ENCODE measurements at places on chromosomes 5 and 9. TPM values are rescaled to one million over a fixed set of nuclear protein-coding genes. Genes with fewer than 3 reads are reported as not detected.

- H3K27me3 ChIP-seq: no peaks in the 10 kb centered on the region
- H3K4me1 ChIP-seq: no peaks in the 10 kb centered on the region
- no peak overlapping the region for H3K4me3 ChIP-seq
- peaks cover 3% of the 10 kb centered on the region for H3K36me3 ChIP-seq
Observed at GRCh38 chr5:10498350-10498749, 56.7 kb downstream of the ROPN1L start.

GRCh38 chr5:155947394-155948062, 379.4 kb upstream of the SGCD start:
- no peak for DNase-seq
- H3K27ac ChIP-seq: no peak overlapping the region
- peaks cover 3% of the 10 kb centered on the region for H3K27me3 ChIP-seq
- no peaks in the 10 kb centered on the region for H3K36me3 ChIP-seq
- no peaks in the 10 kb centered on the region for H3K4me1 ChIP-seq

DNA sequence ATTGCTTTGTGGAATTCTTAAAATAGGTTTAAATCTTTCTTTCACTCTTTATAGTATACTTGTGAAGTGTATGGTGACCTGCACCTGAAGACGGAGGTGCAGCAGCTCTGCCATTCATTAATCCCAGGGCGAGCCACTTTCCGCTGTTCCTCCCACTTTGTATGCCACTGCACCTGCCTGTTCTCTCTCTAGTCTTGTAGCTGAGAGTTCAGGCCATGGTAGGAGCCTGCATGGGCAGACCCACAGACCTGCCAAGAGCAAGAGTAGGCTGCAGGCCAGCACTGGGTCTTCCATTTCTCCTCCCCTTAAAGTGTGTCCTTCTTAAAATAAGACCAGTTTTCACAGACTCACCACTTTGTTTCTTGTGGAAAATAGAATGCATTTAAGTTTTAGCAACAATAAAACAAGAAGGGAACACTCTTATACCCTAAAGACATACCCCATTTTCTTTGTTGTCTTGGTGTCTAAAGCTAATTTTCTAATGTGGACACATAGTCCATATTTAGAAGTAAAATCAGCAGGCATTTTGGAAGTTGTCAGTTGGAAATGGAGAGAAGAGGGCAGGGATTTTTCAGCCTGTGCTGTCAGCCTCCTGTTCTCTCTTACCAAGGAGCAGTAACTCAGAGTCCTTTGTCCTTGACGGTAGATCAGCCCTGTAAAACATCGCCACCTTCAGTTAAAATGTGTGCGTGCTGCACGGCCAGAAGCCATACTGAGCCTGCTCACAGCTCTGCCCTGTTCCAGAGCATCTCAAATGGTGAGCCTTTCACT, 103.2 kb downstream of the SNCAIP start:
- peaks cover 3% of the 10 kb centered on the region for H3K27me3 ChIP-seq
- no peak overlapping the region for H3K4me3 ChIP-seq
- no peaks in the 10 kb centered on the region for H3K36me3 ChIP-seq
- no peaks in the 10 kb centered on the region for H3K4me1 ChIP-seq
- no peak overlapping the region for H3K27ac ChIP-seq

- H3K4me3 ChIP-seq: no peak overlapping the region
- no peaks in the 10 kb centered on the region for H3K36me3 ChIP-seq
- no peaks in the 10 kb centered on the region for H3K27me3 ChIP-seq
- H3K27ac ChIP-seq: no peak overlapping the region
- DNase-seq: no peak
Observed at GRCh38 chr5:122322801-122323548, 10.9 kb downstream of the SNCAIP start.

Gene NSD1
- 83.2 TPM for total RNA-seq

- H3K36me3 ChIP-seq: peaks cover 2% of the 10 kb centered on the region
- H3K4me1 ChIP-seq: no peaks in the 10 kb centered on the region
- H3K27ac ChIP-seq: no peak overlapping the region
- no peak overlapping the region for H3K4me3 ChIP-seq
Observed at GRCh38 chr9:91006046-91006445, 204.4 kb downstream of the SYK start.

DNA sequence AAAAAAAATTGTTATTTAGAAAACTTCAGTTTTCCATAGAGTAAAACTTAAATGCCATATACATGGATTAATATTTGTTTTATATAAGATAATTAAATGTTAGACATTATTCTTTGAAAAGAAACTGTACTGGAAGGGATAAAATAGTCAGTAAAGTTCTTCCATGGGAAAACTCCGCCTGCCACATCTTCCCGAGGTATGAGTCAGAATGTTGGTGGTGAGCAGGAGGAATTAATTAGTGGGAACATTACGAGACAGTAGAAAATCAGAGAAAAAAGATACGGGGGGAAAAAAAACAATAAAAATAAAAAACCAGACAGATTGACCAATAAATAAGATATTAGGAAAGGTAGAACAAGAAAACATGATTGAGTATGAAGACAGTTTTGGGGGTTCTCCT, 930.3 kb upstream of the C9orf72 start:
- no peaks in the 10 kb centered on the region for H3K27me3 ChIP-seq
- H3K36me3 ChIP-seq: no peaks in the 10 kb centered on the region

DNA sequence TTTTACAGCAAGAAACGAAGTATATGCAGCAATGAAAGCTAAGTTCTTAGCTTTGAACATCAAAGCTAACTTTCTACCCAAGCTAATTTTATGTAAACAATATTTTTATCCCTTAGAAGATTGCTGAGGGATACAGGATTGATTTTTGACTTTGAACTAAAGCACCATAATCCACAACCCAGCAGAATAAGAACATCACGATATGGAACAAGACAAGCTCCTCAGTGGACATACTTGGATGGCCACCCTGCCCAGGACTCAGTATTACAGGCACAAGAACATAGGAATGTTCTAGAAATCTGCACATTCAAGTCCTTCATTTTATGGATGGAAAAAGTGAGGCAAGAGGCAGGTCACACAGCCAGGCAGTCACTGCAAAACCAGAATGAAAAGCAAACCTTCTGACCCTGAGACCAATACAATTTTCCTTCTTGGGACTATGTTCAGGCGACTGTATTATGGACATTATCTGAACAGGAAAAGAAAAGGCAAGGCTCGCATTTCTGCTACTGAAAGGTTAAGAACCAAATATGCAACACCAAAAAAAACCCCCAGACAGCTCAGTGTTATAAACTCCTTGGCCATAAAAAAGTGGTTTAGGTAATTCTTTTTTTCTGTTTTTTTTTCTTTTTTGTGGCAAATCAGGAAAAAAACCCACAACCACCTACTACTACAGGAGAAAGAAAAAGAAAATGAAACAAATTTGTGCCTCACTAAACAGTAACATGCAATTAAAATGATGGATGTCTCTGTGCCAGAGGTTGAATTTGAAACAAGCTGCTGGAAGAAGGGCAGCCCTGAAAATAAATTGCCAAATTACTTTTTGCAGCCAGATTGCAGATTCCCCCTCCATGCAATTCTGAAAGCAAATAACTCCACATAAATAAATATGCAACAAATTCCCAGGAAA, 25.4 kb downstream of the EPB41L4B start:
- no peak for DNase-seq
- no peak overlapping the region for H3K27ac ChIP-seq
- peaks cover 11% of the 10 kb centered on the region for H3K27me3 ChIP-seq
- no peak overlapping the region for H3K4me3 ChIP-seq

DNA sequence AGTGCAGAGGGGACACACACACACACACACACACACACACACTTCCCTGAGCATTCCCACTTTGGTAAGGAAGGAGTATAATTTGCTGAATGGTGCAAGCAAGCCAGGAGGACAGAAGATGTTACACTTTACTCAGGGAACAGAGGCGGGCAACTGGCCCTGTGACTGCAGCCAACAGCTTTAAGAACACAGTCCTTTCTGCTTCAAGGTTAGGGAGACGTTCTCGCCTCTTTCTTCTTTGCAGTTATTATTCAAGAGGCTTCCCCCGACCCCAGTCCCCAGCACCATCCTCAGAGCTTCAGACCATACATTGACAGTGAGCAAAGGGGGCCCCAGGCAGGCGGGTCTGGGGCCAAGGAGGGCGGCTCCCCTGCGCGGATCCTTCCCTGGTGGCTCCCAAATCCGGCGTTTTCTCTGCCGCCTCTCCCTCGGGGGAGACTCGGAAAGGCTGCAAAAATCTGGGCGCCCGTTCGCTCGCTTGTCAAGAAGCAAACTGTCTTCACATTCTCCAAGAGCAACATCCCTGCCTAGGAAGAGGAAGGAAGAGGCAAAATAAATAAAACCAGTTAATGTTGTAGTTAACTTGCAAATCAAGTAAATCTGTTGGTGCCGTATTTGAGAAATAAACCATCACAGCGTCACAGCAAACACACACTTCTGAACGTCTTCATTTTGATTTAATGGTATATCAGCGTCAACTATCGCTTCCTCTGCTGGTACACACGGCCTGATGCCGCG, 3.8 kb upstream of the LHX2 start:
- peak overlapping the region; percentile 68 for H3K27ac ChIP-seq
- H3K27me3 ChIP-seq: peaks cover 78% of the 10 kb centered on the region
- H3K36me3 ChIP-seq: peaks cover 5% of the 10 kb centered on the region
- peaks cover 17% of the 10 kb centered on the region for H3K4me1 ChIP-seq

Gene NPR3
- not detected for total RNA-seq

DNA sequence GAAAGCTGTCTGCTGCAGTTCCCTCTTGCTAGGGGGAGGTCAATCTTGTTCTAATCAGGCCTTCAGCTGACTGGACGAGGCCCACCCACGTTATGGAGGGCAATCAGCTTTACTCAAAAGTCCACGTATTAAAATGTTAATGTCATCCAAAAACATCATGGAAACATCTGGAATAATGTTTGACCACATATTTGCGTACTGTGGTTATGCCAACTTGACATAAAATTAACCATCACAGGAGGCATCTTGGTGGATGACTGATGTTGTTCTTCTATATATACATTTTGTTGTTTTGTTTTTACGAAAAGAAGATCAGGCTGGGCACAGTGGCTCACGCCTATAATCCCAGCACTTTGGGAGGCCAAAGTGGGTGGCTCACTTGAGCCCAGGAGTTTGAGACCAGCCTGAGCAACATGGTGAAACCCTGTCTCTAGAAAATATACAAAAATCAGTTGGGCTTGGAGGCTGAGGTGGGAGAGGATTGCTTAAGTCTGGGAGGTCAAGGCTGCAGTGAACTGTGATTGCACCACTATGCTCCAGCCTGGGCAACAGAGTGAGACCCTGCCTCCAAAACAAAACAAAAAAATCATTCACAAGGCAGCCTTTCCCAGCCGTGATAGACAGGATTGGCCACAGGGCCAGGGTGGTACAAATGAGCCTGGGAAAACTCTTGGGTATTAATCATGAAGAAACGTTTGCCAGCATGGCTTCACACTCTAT, 33.8 kb upstream of the PRXL2C start:
- H3K36me3 ChIP-seq: no peaks in the 10 kb centered on the region
- H3K27ac ChIP-seq: no peak overlapping the region
- DNase-seq: no peak

GRCh38 chr9:11063263-11063662, 450.5 kb upstream of the PTPRD start:
- DNase-seq: no peak
- H3K36me3 ChIP-seq: no peaks in the 10 kb centered on the region
- H3K27me3 ChIP-seq: no peaks in the 10 kb centered on the region

- H3K27me3 ChIP-seq: no peaks in the 10 kb centered on the region
- no peak overlapping the region for H3K4me3 ChIP-seq
- peaks cover 21% of the 10 kb centered on the region for H3K36me3 ChIP-seq
Observed at GRCh38 chr5:10220248-10220647, 29.4 kb downstream of the ATPSCKMT start.

DNA sequence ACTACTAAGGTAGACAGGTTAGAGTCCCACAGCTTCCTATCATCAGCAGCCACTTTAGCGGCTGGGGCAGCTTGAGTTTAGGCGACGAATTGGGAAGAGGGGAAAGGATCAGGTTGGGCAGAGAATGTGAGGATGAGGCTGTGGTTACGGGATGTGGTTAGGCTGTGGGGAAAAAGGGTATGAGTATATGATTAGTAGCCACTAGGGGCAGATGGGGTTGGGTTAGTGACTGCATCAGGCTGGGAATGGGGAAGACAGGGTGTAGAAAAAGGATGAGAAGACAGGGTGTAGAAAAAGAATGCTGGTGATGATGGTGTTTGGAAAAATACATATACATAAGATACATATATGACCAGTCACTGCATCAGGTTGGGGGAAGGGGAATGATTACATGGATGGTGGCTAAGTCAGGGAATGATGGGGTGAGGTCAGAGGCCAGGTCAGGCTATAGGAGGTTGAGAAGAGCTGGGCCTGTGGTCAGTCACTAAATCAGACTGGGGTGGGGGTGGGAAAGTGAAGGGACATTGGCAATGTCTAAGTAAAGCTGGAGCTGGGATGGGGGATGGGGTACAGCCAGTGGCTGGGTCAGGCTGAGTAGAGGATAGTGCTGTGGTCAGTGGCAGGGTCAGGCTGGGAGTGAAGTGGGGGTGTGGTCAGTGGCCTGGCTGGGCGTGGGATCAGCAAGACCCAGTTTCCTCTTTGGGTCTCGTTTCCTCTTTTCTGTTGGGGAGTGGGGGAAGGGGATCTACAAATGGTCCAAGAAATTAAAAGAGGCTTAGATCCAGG, 2.1 kb downstream of the TLN1 start:
- peaks cover 12% of the 10 kb centered on the region for H3K4me1 ChIP-seq
- no peak overlapping the region for H3K4me3 ChIP-seq
- peak; percentile 41 for DNase-seq
- H3K27me3 ChIP-seq: no peaks in the 10 kb centered on the region

DNA sequence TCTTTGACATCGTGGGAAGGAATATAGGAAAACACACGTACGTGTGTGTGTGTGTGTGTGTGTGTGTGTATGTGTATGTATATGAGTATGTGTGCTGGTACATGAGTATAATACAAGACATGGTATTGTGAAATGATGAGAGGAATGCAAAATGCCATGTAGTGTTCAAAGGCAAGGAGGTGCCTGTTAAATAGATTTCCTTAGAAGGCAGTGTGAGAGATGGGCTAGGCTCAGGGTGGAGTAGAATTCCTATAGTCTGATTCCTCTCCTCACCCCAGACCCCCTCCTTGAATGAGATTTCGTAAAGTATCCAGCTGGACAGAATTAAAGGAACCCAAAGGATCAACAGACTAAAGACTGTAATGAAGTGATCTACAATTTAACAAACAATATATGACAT, 11.1 kb downstream of the GPR21 start:
- H3K4me3 ChIP-seq: no peak overlapping the region
- H3K4me1 ChIP-seq: no peaks in the 10 kb centered on the region
- DNase-seq: no peak
- H3K36me3 ChIP-seq: peaks cover 11% of the 10 kb centered on the region
- H3K27me3 ChIP-seq: no peaks in the 10 kb centered on the region

DNA sequence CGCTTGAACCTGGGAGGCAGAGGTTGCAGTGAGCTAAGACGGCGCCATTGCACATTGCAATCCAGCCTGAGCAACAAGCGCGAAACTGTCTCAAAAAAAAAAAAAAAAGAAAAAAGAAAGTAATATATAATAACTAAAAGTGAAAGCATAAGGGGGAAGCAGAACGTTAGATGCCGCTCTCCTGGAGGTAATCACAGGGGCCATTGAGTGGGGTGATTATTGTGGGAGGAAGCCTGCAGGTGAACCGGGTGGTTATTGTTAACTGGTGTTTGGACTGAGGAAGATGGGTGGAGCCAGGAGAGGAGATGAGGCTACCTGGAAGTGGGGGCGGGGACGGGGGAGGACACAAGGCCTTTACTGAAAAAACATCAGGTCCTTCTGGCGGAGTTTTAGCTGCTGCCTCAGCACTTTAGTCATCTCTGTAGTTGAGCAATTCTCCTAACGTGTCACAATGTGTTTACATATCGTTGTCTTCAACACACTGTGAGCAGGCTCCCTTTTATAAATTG, 5.3 kb upstream of the TJP2 start:
- DNase-seq: peak; percentile 62
- peaks cover 23% of the 10 kb centered on the region for H3K4me1 ChIP-seq
- H3K4me3 ChIP-seq: peak overlapping the region; percentile 64
- H3K36me3 ChIP-seq: peaks cover 4% of the 10 kb centered on the region

Gene NMUR2
- not detected for total RNA-seq

GRCh38 chr9:71755230-71755629, 13.1 kb downstream of the CEMIP2 start:
- H3K4me3 ChIP-seq: no peak overlapping the region
- no peak for DNase-seq
- no peaks in the 10 kb centered on the region for H3K27me3 ChIP-seq
- peaks cover 45% of the 10 kb centered on the region for H3K4me1 ChIP-seq
- no peak overlapping the region for H3K27ac ChIP-seq

Data from activated CD4-positive, alpha-beta T cell treated with anti-CD3 and anti-CD28 coated beads, Interleukin-2, amount 10 ng/mL, durations not matched to agents 7 days and 5 days (primary cell).